HFFc6 (cell line): ENCODE measurements at places on chromosomes 13 and 19.
A peak's percentile ranks its signal among the peaks of the same experiment; 100 is the strongest.

DNA sequence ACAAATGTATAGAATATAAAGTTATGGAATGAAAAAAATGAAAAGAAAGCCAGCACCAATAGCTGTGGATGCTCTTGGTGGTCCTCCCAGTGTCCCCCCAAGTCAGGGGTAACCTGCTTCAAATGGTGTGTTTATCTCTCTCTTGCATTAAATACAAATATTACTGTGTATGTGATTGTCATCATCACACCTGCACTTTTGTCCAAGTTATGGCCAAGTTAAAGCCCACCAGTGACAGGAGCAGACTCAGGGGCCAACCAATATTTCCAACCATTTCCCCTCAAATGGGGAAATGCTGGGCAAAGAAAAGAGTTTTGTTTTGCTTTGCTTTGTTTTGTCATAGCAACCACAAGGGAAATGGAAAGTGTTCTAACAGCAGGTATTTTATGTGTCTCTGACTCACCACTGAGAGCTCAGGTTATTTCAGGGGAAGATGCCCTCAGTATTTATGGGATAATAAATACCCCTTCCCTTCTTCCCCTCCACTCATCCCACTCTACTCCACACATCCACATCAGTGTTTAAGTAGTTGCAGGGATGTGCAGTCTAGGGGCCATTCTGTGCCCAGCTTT lies 133.6 kb downstream of the COL4A1 start:
- peak; percentile 8 for DNase-seq

GRCh38 chr13:40504641-40505040 lies 161.8 kb downstream of the FOXO1 start:
- no peak for DNase-seq

GRCh38 chr19:42275103-42275502 lies 6.1 kb downstream of the CIC start:
- DNase-seq: no peak

DNA sequence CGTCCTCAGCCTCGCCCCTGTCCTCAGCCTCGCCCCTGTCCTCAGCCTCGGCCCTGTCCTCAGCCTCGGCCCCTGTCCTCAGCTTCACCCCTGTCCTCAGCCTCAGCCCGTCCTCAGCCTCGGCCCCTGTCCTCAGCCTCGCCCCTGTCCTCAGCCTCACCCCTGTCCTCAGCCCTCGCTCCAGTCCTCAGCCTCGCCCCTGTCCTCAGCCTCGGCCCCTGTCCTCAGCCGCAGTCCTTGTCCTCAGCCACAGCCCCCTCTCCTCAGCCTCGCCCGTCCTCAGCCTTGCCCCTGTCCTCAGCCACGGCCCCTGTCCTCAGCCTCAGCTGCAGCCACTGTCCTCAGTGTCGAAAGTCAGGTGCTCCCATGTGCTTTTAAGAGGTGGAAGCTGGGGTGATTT lies 10.5 kb downstream of the C13orf46 start:
- no peak for DNase-seq

DNA sequence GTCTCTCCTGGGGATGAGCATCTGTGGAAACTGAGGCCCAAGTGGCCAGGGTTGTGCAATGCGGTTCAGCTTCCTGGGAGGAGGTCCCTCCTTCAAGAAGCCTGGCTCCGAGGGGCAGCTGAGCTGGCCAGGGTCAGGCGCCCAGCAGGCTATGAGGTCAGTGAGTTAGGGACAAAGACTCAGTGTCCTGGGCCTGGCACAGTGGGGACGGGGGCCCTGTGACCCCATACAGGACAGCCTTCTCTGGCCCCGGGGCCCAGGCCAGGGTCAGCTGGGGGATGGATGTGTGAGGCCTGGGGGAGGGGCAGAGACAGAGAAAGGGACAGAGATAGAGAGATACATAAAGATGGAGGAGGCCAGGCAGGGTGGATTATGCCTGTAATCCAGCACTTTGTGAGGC lies 3.0 kb upstream of the IL12RB1 start:
- DNase-seq: no peak

DNA sequence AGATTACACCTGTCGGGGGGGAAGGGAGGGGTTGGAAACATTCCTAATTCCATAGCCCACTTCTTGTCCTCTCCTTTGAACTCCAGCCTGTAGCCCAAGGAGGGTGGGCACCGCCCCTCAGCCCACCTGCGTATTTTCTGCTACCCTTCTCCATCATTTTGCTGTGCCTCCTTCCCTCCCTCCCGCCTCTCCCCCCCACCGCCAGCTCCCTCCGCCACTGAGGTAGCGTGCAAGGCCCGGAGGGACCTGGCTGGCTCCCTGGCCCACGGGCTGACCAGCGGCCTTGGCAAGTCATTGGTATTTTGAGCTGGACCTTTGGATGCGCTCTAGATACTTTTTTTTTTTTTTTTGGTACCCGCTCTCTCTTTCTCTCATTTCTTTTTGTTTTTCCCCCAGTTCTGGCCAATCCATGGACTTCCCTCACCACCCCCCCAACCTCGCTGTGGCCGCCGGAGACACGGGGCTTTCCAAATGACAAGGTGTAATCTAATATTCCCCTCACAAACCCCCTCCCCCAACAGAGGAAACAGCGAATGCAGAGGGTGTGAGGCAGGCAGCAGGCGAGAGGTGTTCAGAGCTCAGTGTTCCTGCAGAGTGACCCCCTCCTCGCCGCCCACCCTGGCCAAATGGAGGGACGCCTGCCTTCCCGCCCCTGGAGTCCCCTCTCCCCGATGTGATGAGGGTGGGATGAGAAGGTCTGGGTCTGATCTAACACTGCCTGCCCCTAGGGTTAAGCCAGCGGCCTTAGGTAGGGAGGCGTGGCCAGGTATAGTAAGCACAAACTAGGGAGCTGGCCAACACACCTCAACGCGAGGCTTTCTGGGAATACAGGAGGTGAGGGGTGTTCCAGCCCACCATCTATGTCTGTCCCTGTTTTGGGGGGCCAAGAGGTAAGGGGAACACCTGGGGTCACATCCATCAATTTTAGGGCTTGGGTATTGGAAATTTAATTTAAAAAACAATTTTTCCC lies 89.2 kb downstream of the PTPRS start:
- DNase-seq: no peak

GRCh38 chr13:27266917-27267316 lies 3.7 kb upstream of the RASL11A start:
- DNase-seq: no peak
